GM12891 (cell line): ENCODE measurements at places on chromosomes 12 and 14.

- no peak for DNase-seq
Measured at GRCh38 chr12:33602515-33602914, 162.9 kb upstream of the SYT10 start.

- DNase-seq: peak; percentile 29
Measured at GRCh38 chr12:68641138-68641537, 30.4 kb downstream of the RAP1B start.

DNA sequence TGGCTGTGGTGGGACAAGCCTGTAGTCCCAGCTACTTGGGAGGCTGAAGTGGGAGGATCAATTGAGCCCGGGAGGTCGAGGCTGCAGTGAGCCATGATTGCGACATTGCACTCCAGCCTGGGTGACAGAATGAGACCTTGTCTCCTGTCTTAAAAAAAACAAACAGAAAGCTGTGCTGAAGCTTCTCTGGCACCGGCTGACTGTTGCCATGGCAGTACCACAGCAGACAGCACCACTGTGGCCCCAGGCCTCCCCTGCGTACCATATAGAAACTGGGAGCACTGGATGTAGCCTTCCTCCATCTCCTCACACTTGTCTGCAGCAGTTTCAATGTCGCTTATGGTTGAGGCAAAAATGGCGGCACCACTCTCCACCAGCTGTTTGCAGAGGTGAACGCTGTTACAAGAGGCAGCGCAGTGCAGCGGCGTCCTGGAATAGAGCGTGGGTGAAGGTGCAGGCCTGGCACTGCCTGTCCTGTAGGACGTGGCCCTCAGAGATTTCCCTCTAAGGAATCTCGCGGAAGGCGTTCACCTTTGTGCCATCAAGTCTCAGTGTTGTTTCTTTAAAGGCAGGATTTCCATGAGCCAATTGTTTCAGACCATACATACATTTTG, 21.9 kb downstream of the ZFYVE21 start:
- DNase-seq: no peak

DNA sequence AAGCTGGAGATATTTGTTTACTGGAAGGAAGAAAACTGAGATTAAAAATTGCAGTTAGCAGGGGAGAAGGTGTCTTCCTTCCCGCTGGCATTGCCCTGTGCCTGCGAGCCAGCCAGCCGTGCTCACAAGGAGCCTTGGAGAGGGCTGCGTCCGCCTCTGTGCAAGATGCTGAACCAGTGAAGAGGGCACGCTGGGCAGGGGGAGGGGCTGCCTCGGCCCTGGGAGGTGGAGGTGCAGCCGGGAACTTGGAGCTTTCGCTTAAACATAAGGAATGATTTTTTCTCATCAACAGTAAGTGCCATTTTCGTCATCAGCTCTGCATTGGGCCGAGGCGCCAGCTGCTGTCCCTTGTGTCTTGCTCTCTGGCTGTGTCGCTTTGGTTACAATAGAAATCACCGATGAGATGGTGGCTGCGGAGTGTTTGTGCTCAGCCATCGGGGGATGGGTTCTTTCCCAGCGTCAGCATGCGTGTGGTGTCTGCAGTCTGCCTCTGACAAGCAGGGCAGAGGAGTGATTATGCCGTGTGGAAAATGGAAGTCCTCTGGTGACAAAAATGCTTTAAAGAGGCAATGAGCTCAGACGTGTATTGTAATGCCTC, 97.3 kb downstream of the ESR2 start:
- DNase-seq: no peak

DNA sequence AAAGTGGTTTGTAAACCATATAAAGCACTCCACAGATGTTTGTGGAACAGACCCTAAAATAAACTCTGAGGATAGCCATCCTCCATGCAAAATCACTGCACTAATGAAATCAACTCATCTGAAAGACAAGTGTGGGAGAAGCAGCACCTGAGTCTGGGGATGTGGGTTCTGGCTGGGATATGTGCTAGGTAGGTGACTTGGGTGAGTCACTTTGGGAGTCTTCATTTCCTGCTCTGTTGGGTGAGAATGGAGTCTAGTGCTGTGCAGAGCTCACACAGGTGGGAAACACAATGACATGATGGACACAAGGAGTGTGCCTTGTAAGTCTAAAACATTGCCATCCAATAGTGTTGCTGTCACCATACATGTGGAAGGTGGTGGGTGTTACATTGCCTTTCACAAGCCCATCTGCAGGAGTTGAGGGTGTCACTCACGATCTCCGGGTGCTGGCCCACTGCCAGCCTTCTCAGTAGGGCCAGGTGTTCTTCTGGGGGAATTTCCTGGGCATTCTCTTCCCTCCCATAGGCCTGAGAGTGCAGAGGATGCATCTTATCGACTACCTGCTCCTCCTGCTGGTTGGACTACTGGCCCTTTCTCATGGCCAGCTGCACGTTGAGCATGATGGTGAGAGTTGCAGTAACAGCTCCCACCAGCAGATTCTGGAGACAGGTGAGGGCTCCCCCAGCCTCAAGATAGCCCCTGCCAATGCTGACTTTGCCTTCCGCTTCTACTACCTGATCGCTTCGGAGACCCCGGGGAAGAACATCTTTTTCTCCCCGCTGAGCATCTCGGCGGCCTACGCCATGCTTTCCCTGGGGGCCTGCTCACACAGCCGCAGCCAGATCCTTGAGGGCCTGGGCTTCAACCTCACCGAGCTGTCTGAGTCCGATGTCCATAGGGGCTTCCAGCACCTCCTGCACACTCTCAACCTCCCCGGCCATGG, 2.0 kb downstream of the SERPINA4 start:
- DNase-seq: no peak

DNA sequence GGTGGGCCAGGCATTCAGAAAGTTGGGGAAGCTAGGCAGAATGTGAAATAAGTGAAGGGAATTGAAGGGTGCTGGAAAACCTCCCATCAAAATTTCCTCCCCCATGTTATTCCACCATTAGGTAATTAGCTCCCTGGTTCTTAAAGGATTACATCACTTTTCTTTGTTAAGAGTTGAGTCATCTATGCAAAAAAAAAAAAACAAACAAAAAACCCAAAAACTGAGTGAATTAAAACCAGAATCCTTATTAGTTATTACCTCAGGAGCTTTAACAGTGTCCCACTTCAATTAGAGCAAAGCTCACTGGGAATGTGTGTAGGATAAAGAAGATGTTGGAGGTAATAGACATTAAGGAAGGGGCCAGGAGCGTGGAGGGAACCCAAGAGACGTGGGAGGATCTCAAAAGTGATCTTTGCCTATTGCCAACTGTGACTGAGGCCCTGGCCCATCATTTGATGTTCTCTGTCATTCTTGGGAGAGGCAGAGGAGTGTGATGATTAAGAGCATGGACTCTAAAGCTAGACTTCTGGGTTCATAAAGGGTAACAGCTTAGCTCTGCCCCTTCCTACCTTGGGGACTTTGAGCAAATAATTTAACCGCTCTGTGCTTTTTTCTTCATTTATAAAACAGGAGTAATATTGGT, 364.7 kb downstream of the APAF1 start:
- DNase-seq: no peak

GRCh38 chr12:79451978-79452377, 238.8 kb downstream of the PAWR start:
- DNase-seq: no peak
